ENCODE measurements at places on chromosomes 5 and 9.

DNA sequence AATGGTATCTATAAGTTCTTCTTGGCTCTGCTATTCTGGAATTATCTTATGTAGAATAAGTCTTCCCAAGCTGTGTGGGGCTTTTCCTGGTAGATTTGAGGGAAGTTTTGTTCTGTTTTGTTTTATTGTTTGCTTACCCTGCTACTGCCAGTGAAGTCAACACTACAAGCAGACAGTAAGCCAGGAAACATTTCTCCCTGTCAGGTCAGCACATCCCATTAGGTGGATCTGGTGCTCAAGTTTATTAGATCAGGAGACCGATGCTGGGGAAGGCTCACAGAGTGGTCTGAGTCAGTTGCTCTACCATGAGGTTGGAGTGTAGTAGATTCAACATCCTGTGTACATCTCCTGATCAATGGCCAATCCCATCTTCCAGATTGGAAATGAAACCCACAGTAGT is 79.1 kb downstream of the ADRB2 start:
- DNase-seq, result no peak

GRCh38 chr5:173904151-173904550 is 16.0 kb downstream of the CPEB4 start:
- DNase-seq, result no peak

- no peak for DNase-seq
Observed at GRCh38 chr5:75375414-75375813, 38.4 kb downstream of the HMGCR start.

DNA sequence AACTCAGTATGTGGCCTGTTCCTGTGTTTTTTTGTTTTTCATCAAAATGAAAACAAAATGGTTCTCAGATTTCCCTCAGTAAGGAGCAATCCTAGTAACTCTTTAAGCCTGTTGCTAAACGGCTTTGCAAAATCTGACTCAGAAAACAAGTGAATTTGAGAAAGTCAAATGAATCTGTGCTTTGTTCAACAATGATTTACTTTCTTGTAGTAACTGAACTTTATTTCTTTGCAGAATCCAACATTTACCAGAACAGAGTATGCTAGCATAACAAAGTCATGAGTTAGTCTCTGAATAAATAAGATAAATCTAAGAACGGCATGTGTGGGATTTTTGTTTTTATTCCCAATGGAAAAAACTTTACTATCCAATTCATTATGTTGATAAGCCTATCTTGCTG is 93.8 kb downstream of the OXCT1 start:
- DNase-seq, result no peak

- DNase-seq, result no peak
Observed at GRCh38 chr5:32574540-32575175, 10.7 kb upstream of the SUB1 start.

DNA sequence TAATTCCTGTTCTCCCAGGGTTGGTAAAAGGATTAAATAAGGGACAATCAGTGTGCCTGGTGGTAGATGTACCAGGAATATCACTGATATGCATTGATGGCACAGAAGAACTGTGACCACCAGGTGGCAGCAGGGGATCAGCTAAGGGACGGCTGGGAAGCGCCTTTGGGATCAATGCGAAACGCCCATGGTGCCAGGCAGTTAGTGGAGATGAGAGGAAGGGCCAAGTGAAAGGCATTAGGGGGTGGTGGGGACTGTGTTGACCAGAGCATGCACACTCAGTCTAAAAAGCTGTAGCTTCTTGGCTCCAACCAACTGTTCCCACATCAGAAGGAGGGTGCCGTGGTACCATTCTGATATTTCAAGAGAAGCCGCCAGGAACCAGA is 55.6 kb downstream of the ARHGEF37 start:
- DNase-seq, result no peak

DNA sequence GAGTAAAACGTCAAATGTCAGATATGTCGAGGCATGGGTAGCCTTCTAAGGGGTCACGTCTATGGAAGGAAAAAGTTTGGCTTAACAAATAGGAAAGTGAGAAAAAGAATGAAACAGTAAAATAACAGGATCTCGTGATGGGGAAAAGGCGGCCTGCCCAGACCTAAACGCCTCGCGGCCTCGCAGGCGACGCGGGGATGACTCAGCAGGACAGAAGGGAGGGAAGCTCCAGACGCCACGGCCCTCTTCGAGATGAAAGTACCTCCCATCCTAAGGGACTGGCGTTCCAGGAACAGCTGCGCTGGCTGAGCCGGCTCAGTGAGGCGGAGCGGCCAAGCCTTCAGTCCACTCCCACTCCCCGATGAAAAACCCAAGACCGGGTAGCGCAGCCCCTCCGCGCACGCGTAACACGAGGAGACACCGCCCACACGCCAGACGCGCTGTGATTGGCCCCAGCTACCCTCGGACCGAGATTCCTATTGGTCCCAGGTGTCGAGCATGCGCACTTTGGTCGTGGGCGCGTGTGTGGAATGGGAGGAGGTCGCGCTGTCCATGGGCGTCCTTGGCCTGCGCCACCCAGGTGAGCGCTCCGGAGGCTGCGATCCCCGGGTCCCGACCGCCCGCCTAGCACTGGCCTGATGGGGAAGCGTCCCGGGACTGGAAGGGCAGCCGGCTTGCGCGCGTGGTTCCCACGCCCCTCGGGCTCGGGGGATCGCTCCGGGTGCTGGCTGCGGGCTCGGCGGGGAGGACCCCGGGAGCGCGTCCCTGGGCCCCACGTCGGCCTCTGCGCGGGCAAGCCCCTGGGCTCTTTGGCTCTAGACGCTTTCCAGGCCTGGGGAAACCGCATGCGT is 588.5 kb downstream of the MTRR start:
- DNase-seq, result peak; percentile 88

GRCh38 chr5:41832430-41832829 is 37.8 kb downstream of the OXCT1 start:
- no peak for DNase-seq

DNA sequence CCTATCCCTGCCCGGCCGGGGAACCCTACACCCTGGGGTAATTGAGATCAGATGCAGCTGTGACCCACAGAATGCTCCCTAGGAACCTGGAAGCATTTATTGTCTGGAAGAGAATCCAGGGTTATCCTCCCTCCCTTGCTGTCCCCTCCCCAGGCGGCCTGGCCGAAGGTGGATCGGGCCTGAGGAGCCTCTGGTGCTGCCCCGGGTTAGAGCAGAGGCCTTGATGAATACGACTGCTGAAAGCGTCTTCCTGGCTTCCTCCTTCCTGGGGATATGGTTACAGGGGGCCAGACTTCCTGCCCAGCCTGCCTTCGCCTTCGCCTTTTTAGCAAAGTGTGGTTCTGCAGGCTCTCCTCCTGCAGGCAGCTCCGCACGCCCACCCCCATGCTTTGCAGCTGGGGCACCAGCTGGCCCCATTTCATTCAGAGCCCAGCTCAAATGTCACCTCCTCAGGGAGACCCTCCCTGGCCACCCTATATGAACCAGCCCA is 22.5 kb upstream of the PTGS1 start:
- DNase-seq, result no peak

DNA sequence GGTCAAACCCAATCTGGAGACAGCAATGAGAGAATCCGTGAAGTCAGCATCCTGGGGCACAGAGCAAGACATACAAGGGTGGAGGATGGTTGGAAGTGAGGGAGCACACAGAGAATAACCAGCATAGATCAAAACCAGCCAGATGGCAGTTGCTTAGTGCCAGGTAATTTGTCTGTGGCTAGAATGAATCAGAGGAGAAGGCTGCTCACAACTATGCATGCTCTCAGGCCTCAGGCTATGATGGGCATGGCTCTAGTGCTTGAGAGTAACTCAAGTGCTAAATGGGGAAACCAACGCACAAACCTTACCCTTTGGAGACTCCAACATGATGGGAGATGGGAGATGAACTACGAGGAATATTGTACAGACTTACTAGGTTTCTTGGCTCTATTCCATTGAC is 160.8 kb downstream of the DMRT2 start:
- no peak for DNase-seq

DNA sequence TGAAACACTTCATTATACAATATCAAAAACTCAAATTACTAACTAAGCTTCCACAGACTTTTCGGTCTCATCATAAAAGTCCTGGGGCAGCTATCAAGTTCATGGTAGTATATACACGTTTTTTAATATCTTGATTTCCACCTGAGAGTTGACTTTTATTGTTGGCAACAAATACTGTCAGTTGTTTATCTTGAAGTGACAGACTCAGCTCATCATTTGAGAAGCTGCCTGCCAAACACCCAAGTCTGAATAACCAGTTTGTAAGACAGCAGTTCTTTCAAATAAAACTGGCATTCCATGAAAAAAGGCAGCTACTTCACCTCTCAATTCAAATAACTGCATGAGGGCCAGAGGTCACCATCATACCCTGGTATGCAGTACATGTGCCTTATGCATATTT is 30.6 kb downstream of the SPACA9 start:
- DNase-seq, result no peak

DNA sequence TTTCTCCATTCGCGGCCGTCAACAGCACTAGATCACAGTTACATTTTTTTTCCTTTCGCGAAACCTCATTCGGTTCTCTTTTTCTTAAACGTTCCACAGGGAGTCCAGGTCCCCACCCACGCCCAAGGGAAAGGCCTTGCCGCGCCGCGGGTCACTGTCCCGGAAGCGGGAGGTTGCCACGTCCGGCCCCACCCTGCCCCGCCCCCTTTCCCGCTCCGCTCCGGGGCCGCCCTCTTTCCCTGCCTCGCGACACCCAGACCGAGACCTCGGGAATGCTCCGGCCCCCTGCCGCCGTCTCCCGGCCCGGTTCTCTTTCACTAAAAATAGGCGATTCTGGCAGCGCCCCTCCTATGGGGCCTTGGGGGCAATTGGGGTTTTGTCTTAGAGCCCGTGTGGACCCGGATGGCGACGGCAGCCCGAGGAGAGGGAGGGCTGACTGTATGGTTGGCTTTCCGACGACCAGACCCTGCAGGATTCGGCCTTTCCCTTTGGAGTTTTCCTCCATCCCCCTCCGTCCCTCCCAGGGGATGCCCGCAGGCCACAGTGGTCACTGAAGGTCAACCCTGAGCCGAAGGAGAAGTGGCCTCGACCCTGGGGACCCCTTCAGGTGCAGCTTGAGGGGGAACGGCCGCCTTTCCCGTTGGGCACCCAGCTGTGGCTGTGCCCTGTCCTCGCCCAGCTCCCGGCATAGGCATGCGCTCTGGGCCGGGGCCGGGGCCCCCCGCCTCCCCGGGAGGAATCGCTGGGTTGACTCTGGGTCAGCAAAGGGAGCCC is 2.8 kb upstream of the RACK1 start:
- no peak for DNase-seq

DNA sequence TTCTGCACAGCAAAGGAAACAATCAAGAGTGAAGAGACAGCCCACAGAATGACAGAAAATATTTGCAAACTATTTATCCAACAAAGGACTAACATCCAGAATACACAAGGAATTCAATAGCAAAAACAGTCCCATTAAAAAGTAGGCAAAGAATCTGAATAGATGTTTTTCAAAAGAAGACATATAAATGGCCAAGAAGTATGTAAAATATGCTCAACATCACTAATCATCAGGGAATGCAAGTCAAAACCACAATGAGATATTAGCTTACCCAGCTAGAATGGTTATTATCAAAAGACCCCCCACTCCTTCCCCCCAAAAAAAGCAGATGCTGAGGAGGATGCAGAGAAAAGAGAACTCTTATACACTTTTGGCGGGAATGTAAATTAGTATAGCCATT is 13.4 kb upstream of the OR13C8 start:
- DNase-seq, result no peak

- DNase-seq, result no peak
Observed at GRCh38 chr5:38263983-38264382, 5.6 kb downstream of the EGFLAM start.

DNA sequence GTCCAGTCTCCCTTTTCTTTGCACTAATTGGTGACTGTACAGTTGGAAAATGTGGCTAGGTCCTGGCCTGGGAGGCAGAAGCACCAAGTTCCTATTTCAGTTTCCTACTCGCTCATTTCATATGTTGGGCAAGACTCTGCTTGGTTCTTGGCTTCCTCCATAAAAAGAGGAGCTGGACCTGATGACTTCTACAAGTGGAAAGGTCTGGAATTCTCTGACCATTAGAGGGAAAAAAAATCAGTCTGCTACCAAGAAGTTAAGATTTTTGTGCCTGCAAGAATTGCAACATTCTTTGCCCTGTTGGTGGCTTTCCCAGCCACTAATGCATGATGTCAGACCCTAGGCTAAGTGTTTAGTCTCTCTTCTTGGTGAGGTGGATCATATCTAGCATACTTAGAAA is 91.5 kb downstream of the WDR41 start:
- DNase-seq, result no peak

Data from brain pericyte (primary cell).